Thoracic aorta (tissue), 2 donors: ENCODE measurements at places on chromosomes 16 and 17.
A peak's percentile ranks its signal among the peaks of the same experiment; 100 is the strongest.

DNA sequence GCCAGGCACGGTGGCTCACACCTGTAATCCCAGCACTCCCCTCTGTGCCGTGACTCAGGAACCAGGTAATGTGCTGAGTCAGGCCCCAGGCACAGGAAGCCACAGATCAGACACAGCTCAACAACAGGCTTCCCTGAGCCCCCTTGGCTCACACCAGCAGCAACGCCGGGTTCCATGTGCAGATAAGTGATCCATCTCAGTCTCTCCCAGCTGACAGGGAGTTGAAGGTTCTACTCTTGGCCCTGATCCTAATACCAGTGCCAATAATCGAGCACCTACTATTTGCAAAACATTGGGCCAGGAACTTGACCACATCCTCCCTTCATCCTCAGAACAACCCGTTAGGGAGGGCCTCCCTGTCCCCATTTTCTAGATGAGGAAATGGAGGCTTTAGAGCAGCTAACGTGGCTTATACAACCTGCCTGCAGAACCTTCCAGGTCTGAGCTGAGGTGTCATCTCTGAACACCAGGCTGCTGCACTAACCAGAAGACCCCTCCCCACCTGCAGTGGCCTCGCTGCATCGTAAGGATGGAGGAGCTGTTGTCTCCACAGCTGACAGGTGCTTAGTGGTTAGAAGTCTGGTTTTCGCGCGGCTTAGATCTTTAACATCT, 64.8 kb upstream of the AMZ2 start:
- DNase-seq, result no peak

DNA sequence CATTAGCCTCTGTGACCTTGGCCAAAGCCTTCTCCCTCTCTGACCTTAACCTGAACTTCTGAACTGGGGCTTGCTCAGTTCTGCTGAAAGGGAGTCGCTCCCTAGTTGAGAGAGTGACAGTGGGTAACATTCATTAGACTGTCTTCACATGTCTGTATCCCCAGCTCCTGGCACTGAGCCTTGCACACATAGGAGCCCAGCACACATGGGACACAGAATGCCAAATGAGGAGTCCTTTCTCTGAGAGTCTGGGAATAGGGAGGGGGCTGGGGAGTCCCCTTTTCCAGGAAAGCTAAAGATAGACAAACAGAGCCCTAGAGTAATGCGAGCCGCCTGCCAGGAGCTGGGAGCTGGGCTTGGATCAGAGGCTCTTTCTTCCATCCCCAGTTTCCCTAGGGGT, 2.5 kb downstream of the TAC4 start:
- peak; percentile 22 for DNase-seq

- no peak for DNase-seq
Measured at GRCh38 chr17:51079049-51079448, 41.6 kb downstream of the SPAG9 start.

DNA sequence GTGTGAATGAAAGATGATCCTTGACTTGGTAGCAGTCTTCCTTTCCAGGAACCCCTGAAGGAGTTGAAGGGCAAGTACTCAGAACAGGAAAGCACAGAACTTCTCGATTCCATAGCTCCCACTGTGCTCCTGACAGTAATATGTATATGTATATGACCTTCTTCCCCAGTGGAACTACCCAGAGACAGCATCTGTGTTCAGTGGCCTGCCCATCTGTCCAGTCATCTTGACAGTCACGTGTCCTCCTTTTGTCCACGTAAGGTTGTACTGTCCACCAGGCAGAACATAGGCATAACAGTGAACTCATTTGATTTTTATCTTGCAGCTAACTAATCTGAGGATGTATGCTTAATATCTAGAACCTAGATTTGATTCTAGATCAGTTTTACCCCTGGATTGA, 37.8 kb upstream of the RASL10B start:
- DNase-seq, result no peak

DNA sequence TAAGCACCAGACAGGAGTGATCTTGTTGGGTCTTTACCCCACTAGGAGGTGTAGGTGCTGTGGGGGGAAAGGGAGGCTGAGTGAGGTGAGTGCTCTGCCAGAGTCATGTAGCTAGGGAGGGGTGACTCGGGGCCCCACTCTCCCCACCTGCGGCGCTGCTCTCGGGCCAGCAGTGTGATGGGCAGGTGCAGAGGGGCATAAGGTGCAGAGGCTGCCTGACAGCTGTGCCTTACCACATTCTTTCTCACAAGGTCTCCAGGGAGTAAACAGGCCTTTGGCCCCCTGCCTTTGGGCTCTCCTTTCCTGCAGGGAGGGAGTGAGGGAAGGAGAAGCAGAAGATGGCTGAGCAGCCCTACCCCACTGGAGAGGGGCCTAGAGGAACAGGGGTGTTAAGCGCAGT, 4.5 kb upstream of the CNP start:
- no peak for DNase-seq

- DNase-seq, result no peak
Measured at GRCh38 chr16:57924514-57924913, 46.4 kb downstream of the CNGB1 start.

GRCh38 chr16:25626172-25626571, 65.6 kb upstream of the HS3ST4 start:
- DNase-seq, result no peak

- DNase-seq, result no peak
Measured at GRCh38 chr16:20995711-20996110, 95.1 kb downstream of the LYRM1 start.
